ENCODE measurements at places on chromosomes 11 and 22.

GRCh38 chr11:16393340-16393739, 37.0 kb upstream of the SOX6 start:
- no peak for DNase-seq

DNA sequence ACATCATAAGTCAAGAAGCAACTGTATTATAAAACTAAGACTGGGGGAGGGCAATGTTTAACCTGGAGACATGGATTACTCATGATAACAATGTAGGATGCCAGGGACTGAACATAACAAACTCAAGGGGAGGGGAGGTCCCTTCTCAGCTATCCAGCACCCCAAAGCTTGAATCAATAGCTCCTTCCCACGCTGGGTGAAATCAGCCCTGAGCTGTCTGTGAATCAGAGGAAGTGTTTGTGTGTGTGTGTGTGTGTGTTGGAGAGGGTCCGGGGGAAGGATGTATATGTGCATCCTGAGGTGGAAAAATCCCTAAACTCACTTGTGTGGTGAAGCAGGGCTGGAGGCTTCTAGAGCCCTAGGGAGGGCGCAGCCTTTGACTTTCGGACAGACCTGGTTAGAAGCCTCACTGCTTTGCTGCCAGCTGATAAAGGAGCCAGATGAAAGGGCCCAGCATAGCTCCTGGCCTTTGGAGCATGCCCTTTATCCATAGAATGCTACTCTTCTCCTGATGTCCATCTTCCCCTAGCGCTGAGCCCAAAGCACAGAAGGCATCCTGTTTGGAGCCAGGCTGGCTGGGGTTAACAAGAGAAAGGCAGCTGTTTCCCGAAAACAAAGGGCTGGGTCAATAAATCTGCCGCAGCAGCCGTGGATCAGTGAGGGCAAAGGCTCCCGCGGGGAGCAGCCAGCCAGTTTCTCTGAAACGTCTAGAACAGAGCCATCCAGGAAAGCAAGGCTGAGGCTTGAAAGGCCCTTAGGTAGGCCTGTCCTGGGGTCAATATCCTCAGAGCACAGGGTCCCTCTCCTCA, 35.8 kb downstream of the TNKS1BP1 start:
- no peak for DNase-seq

GRCh38 chr11:22479208-22479607, 141.0 kb downstream of the SLC17A6 start:
- no peak for DNase-seq

GRCh38 chr11:84193706-84194105, 907.5 kb upstream of the CCDC90B start:
- DNase-seq, result no peak

DNA sequence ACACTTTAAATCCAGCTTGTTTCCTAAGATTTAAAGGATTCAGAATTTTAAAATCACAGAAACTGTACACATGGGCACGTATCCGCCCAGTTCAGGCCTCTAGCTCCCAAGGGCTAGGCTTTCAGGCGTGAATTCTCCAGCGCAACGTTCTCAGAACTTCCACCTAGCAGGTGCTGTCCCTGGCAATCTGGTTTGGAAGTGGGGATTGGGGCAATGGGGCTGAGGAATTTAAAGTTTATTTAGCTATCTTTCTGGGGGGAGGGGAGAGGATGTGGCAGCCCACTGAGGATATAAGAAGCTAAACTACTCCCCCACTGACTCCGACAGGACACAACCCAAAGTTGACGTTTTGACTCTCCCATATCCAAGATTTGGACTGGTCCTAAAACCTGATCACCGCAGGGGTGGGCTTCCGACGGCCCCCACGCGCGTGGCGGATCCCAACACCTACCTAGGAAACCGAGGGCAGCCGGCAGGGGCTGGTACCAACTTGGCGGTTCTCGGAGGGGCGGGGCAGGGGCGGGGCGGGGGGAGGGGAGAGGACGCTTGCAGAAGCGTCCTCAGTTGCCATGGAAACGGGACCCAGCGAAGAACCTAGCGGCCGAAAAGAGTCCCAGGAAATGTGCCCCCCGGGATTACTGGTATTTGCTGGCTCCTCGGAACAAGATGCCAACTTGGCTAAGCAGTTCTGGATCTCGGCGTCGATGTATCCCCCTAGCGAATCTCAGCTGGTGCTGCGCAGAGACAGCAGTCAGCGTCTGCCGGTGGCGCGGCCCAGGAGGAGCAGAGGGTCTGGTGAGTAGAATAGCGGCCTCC, at the start of gene HOATZ:
Gene HOATZ (plus strand): TSS at position 563 of the 816 bp plus-strand sequence. CDS start 7 bp downstream, at position 570.
- no peak for DNase-seq

GRCh38 chr11:69696749-69697468, 6.9 kb downstream of the FGF19 start:
- no peak for DNase-seq

GRCh38 chr11:114563077-114563476, 3.4 kb upstream of the NXPE1 start:
- peak; percentile 63 for DNase-seq

GRCh38 chr11:84045146-84045545, 759.0 kb upstream of the CCDC90B start:
- DNase-seq, result no peak

GRCh38 chr11:92329646-92330045, 105.0 kb downstream of the FAT3 start:
- no peak for DNase-seq

GRCh38 chr11:123654566-123655081, at the start of gene SCN3B:
SCN3B (minus strand) TSS chr11:123654624; CDS start chr11:123653801, 823 bp downstream.
- DNase-seq, result peak; percentile 56

DNA sequence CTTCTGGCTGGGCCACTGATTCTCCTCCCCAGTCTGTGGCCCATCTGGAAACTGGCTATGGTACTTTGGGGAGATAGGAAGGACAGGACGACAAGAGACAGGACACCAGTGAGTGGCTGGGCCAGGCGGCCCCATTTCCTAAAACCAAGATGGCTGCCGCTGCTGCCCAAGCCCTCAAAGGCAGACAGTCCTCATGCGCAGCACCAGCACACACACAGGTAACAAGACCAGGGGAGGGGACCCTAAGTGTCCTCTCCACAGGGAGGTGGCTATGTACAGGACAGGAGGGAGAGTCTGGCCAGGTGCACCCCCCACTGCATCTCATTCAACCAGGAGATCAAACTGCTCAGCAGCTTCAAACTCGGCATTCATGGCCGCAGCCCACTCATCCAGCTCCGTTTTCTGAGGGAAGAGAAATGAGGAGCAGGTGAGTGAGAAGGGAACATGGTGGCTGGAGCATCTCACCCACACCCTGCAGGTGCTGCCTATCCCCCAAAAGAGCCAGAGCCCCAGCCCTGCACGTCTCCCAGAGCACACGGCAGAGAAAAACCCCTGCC, 5.0 kb downstream of the CDCA5 start:
- no peak for DNase-seq

GRCh38 chr11:77073328-77074001, 6.7 kb downstream of the CAPN5 start:
- DNase-seq, result no peak

DNA sequence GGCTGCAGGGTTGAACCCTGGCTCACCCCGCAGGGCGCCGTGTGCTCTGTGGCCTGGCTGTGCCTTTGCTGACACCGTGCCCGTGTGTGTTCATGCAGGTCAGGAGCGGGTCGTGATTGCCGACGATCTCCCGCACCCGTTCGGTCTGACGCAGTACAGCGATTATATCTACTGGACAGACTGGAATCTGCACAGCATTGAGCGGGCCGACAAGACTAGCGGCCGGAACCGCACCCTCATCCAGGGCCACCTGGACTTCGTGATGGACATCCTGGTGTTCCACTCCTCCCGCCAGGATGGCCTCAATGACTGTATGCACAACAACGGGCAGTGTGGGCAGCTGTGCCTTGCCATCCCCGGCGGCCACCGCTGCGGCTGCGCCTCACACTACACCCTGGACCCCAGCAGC, 47.0 kb upstream of the PPP6R3 start:
- no peak for DNase-seq

GRCh38 chr11:129141748-129142523, 50.2 kb downstream of the ARHGAP32 start:
- DNase-seq, result peak; percentile 20

DNA sequence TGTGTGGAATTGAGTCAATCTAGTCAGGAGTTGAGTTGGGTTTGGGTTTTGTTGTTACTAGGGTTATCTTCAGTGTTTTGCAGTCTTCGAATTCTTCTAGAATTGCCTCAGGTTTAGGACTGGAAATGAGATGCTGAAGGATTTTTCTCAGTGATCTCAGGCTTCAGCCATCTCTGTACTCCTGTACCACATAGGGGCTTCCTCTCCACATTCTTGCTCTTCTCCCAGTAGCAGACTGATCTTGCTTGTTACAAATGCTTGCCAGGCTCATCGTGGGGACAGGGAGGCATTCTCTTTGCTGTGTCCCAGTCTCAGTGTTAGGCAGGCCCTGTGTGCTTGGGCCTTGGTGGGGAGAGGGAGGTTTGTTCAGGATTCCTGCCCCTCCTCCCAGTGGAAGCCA, 96.1 kb downstream of the LRRC32 start:
- no peak for DNase-seq

- peak; percentile 6 for DNase-seq
Measured at GRCh38 chr22:17924735-17925364, 99.5 kb downstream of the MICAL3 start.

GRCh38 chr11:126716456-126717083, 284.0 kb downstream of the KIRREL3 start:
- DNase-seq, result peak; percentile 15

DNA sequence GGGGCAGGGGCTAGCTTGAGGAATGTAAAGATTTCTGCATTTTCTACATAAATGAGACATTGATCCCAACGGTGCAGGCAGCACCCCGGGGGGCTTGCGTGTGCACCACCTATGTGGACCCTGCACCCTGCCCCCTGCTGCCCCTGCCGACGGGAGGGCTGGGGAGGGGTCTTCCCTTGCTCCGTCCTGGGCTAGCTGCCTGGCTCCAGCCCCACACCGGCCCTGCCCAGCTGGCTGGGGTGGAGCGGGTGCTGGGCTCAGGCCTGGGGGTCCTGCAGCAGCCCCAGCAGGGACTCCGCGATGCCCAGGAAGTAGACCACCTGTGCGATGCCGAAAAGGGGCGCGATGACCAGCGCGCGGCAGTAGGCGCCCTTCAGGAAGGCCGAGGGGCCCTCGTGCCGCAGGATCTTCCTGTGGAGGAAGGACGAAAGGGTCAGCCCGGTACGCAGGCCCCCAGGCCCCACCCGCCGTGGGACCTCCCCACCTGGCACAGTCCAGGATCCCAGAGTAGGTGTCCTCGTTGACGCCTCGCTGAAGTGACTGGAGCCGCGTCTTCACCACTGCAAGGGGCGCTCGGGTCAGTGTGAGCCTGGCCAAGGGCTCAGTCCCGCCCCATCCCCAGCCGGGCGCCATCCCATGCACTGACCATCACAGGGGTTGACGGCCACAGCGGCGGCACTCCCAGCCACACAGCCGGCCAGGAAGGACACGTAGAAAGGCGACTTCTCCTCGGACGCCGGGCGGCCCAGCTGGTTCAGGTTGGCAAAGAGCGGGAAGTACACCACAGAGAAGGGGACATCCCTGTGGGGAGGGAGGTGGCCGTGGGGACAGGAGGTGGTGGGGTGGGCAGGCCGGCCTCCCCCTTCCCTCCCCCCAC, 2.0 kb upstream of the CEND1 start:
- no peak for DNase-seq

DNA sequence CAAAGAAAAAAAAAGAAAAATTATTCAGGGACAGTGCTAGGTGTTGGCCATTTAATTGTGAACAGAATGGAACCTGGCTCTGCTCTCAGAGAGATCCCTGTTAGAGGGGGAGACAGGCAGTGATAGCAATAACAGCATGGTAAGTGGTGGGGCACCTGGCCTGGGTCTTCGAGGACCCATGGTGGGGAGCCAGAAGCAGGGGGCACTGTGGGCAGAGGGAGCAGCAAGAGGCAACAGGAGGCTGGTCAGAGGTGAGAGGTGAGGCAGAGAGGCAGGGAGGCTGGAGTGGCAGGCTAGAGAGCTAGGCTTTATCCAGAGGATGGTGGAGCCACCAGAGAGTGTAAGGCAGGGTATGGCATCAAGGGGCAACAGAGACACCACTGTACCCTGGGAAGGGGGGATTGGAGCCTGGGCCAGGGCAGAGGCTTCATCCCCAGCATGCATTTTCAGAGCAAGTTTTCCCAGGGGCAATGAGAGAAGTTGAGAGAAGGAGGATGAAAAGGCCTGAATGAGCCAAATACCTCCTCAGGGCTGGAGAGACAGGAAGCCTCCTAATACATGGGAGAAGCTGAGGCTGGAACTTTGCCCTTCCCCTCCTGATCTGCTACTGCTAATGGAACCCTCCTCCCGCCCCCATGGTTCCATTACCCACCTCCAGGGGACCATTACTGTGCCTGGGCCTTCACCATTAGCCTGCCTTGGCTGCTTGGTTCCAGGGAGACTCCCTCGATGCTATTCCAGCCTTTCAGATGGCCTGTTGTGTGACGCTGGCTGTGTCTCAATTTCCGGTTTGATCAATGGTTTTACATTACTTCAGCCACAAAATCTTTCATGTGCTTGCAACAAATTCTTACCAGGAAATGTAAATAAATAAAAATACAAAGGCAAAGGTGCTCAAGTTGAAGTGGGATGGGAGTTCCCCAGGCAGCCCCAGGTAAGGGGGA, 2.6 kb upstream of the P2RY2 start:
- no peak for DNase-seq

DNA sequence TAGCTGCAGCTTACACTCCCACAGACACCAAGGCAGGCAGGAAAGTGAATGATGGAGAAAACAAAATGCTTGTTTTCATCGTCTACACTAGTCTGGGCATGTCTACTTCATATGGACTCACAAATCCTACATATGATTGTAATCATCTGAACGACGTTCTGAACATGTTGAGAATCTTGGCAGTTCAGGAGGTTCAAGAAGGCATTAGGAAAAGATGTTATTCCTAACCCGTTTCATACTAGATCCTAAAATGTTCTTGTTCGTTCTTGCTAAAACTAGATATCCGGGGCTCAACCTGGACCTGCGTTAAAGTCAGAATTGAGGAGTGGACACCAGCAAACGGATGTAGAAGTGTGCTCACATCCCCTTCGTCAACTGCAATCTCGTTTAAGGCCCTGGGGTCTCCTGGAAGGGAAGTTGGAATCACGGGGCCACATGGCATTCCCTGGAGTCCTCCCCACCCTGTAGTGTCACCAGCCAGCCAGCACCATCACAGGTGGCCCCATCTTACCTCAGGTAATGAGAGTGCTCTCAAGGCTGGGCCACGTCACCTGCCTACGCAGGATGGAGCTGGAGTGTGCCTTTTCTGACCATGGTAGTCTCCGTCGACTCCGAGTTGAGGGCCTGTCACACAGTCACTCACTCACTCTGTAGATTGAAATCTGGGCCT, 37.3 kb downstream of the C11orf58 start:
- no peak for DNase-seq

DNA sequence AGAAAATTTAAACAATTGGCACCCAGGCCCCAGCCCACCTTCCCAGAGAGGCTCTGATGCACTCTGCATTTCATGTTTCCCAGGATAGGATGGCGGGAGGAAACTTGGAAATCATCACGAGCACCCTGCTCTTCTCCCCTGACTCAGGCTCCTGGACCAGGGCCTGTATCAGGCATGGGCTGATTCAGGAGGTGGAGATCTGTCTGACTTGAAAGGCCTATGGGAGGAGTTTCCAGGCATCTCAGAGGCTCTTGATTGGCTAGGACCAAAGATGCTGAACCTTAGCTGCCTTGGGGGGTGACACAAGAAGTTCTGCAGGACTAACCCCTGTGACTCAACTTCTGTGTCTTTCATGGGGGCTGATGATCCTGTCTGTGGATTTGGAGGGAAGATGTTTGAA, 106.2 kb downstream of the PKNOX2 start:
- DNase-seq, result no peak

GRCh38 chr11:60658409-60658808, 41.0 kb upstream of the MS4A8 start:
- DNase-seq, result no peak

All from LoVo (cell line).